ENCODE measurements at places on chromosomes 12 and 14.

- no peak for DNase-seq
These were observed 60.0 kb downstream of the AACS start for GRCh38 chr12:125125271-125125670.

- no peak for DNase-seq
These were observed 579.0 kb downstream of the LRFN5 start for GRCh38 chr14:42185718-42186117.

DNA sequence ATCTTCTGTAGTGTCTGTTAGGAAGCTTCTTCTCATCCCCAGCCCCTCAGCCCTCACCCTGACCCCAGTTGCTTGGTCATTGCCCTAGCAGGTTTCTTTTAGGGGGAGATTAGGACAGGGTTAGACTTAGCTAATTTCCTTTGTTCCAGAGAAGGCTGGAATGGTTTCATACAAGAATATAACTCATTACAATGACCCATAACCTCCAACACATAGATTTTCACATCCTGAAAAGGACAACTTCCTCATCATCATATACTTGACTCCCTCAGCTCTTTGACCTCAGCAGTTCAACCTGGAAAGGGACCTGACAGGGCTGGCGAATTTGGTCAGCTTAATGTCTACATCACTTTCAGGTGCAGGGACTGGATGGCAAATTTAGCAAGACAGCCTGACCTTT is 8.0 kb upstream of the BHLHE41 start:
- no peak for DNase-seq

DNA sequence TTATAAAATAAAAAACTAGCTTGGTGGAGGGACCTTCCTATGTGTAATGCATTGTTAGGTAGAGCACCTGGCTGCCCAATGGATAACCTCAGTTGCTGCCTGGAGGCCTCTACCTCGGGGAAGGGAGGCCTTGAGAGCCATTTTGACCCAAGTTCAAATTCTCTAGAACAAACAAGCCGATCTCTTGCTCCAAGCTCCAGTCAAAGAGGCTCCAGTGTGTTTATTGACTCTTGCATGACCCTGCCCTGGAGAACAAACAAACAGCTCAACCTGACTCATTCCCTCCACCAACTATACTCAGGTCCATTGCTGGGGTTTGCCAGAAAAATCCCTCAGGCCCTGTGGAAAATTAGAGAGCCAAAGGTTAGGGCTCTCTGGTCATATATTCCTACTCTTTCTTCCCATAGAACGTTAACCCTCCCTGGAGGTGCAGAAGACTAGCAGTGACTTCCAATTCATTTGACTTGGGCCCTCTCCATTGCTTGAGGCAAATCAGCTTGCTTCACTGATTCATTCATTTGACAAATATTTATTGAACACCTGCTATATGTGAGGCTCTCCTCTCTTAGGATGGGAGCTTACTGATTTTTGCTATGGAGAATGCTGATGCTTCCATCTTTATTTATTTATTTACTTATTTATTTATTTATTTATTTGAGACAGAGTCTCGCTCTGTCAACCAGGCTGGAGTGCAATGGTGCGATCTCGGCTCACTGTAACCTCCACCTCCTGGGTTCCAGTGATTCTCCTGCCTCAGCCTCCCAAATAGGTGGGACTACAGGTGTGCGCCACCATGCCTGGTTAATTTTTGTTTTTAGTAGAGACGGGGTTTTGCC is 73.7 kb upstream of the CISTR start:
- DNase-seq: no peak

DNA sequence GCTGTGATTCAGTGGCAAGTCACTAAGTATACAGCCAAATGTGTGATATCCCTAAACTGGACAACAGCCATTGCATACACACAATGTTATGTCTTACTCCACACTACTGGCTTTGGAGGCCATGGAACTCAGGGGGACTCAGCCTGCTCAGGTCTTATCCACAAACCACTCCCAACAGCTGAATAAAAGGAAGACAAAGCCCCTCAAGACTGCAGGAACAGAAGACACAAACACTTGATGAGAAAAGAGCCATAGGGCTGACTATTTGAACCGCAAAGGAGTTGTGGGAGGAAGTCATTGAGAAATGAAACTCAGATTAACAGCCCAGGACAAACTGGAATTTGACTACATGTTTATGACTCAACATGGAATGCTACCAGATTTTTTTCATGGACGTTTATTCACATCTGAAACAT is 40.9 kb downstream of the PTGER2 start:
- DNase-seq: no peak

GRCh38 chr14:20295067-20295466 is 10.7 kb downstream of the TTC5 start:
- no peak for DNase-seq

- DNase-seq: no peak
These were observed 436.7 kb downstream of the ATP23 start for GRCh38 chr12:58378028-58378427.

GRCh38 chr12:93668919-93669418 is 8.2 kb upstream of the CRADD start:
- DNase-seq: no peak

GRCh38 chr12:108308395-108309085 is 30.6 kb downstream of the CMKLR1 start:
- DNase-seq: no peak

- DNase-seq: no peak
These were observed 359.7 kb downstream of the AACS start for GRCh38 chr12:125424909-125425308.

GRCh38 chr14:50951032-50951431 is 6.7 kb upstream of the PYGL start:
- no peak for DNase-seq

DNA sequence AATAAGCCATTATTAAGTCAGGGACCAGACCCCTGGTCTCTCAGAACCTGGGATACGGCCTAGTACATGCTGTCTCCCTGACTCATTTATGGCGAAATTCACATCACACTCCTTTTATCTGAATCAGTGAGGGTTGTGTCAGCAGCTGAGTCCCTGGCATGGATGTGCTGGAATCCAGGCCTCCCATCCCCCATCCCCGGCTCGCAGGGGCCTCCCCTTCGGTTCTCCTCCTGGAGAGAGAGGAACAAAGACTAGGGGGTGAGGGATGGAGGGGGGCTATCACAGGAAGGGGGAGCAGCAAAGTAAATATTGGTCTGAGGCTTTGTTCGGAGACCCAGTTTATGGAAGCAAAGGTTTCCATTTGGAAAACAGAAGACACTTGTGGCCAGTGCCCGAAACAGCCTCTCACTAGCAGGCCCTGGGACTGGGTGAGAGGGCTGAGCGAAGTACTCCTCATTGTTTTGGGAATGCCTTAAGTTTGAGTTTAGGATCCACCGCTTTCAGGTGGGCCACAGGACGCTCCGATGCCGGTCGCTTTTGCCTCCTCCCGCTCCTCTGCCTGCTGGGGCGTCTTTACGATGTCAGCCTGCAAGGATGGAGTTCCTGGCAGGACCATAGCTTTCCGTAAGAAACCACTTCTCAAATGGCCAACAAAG is 145.0 kb downstream of the PRKCH start:
- DNase-seq: no peak

- DNase-seq: no peak
These were observed 43.2 kb upstream of the BCL11B start for GRCh38 chr14:99315197-99315596.

DNA sequence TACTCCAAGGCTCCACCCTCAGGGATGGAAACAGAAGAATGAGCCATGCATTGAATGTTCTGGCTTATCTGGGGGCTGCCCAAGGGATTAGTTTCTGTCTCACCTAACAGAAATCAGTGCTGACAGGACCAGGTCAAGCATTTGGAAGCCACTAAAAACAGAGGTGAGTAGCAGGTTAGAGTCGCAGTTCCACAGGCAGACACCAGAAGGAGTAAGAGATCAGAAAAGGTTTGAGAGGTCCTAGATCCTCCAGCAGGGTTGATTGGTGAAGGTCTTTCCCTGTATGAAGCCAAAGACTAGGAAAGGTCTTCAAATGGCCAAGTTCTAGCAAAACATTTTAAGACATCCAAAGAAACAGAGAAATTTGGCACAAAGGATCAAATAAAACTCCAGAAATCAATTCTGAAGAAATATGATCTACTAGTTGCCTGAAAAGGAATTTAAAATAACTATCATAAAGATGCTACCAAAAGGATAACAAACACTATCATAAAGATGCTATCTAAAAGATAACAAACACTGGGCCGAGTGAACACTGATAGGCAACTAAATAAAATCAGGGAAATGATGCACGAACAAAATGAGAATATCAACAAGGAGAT is 19.5 kb upstream of the TTC9 start:
- DNase-seq: no peak

DNA sequence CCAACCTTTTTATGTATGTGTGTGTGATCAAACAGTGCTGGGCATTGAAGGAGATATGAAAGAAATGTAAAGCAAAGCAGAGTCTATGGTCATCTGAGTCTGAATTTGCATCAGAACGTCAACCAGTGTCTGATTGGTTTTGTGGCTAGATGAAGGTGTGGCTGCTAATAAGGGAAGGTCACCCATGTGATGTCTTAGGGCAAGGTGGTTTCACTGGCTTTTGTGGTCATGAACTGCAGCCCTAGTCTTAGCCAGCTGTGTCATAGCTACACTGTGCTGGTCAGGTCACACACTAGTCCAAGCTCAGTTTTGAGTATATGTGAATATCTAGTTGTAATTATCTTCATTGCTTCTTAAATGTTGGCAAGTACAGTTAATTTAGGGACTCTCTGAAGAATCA is 105.8 kb downstream of the TGFB3 start:
- DNase-seq: no peak

GRCh38 chr12:55707841-55708694 is at the start of gene ITGA7:
Gene ITGA7 (minus strand): TSS chr12:55707904. CDS start chr12:55707682, 222 bp downstream.
- DNase-seq: peak; percentile 54

Data from anterior cingulate cortex (tissue), 58 donors.